ENCODE measurements at places on chromosomes 3 and 15. TPM values are rescaled to one million over a fixed set of nuclear protein-coding genes. Genes with fewer than 3 reads are reported as not detected.

GOLGA6L9 gene
- total RNA-seq, result 1.5 TPM

ZNF621 gene
- 18.5 TPM for total RNA-seq

RAD51 gene
- total RNA-seq, result 1.4 TPM

TP63 gene
- total RNA-seq, result 0.20 TPM

PYGO1 gene
- total RNA-seq, result 10.1 TPM

SH3GL3 gene
- 0.07 TPM for total RNA-seq

EPHB3 gene
- total RNA-seq, result 6.9 TPM

IDH2 gene
- total RNA-seq, result 61.6 TPM

GOLGA8J gene
- not detected for total RNA-seq

TMEM212 gene
- total RNA-seq, result not detected

SCAANT1 gene
- not detected for total RNA-seq

LOXL1 gene
- 126 TPM for total RNA-seq

CEP19 gene
- 2.6 TPM for total RNA-seq

RSRC1 gene
- total RNA-seq, result 36.7 TPM

AP4E1 gene
- 13.0 TPM for total RNA-seq

GNAT1 gene
- total RNA-seq, result not detected
